ENCODE measurements at places on chromosomes 5 and 9.

GRCh38 chr5:122346897-122347581, 35.0 kb downstream of the SNCAIP start:
- DNase-seq = no peak

DNA sequence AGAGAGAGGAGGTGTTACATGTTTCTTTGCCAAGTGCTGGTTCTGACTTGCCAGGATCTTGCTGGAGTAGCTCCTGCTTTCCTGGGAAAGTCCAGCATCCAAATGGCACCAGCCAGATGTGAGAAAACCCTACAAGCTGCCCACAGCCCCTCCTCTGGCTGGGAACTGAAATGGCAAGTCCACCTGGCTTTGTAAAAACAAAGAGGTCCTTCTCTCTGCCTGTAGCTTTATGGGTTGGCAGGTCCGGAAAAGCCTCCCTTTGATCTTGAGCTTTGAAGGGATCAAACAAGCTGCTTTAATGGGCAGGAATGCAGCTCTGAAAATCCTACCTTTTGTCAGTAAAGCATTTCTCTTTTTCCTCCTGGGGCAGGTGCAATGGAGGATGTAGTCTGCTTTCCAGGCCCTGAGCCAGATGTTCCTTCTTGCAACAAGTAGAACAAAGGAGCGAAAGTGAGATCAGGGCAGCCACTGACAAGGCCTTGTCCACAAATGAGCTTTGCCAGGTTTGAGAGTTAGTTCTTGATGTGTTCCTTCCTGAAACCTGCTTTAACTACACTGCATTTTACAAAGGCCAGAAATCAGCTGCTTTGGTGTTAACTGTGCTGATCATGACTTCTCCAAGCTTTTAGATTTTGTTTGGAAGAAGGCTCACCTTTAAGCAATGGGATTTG, 456.7 kb downstream of the ZNF608 start:
- DNase-seq = no peak

DNA sequence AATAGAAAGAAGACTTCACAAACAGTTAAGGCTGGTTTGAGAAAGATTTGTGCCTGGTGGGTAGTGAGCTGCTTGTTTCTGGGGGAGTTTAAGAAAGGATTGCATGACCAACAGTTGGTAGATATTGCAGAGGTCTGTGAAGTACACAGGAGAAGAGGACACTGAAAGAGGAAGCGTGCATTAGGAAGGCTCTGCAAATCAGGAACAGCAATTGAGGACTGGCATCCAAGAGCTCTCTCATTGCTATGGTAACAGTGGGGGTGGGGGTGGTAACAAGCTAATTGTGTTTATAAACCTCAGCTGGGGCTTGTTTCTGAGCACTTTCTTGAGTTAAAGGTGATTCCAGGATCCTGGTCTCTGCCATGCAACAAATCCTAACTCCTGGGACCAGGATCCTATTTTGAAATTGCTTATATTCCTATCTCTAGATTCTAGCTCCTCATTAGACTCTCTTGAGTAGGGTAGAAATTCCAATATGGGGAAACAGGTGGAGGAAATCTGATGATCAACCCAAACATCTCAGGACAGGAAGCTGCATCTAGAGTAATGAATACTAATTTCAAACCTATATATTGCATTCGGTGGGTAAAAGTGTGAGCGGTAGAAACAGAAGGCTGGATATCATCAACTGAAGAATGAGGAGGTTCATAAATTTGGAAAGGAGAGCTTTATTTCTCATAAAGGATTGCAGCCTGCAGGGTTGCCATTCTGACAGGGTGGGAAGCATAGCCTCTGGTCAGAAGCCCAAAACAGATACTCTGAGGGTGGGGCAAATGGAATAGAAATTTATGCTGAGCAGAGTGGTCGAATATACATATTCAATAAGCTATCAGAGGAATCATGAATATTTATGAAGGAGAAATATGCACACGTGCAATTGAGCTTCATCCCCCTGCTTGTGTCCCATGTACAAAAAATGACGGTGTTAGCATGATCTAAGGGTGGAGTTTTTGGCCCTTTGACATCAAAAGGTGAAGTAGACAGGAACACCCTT, 79.4 kb downstream of the PTTG1 start:
- DNase-seq = no peak

GRCh38 chr9:109828254-109828653, 48.3 kb downstream of the PALM2AKAP2 start:
- DNase-seq = no peak

DNA sequence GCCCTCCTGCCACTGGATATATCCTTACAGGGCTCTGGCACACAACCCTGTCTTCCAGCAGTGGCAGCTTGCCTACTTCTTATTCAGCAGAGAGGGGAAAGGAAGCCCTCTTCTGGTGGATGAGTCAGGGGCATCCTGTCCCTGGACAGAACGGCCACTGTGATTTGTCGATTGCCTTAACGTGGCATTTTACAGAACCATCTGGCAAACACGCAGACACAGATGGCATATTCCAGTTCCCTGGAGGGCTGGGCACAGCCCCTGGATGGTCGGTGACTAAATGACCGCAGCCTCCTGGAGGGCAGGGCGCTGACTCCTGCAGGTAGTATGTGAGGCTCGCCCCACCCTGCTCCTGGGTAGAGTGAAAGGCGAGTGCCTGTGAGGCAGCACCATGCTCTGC, 62.1 kb downstream of the DCP2 start:
- peak; percentile 57 for DNase-seq

All from HS-5 (cell line).